AG09309 (cell line): ENCODE measurements at places on chromosomes 2 and 18.
A peak's percentile ranks its signal among the peaks of the same experiment; 100 is the strongest.

DNA sequence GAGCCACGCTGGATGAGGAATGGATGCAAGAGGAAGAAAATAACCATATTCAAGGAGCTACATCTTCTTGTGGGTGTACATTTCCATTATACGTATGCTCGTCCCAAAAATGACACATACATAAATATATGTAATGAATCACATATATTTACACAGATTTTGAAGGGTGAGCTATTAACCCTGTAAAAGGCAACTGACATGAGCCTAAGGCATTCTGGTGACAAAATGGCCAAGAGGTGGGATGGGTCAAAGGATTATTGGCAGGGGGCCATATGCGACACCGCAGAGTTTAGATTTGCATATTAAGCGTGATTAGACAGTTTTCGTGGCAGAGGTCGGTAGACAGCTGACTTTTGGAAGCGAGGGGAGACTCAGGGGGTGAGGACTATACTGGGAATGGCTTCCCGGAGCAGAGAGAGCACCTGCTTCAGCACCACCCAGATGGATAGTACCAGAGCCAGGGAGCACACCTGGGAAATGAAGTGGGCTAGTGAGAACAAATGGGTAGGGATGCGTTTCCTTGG, 431 bp upstream of the CNRIP1 start:
- DNase-seq, result no peak

GRCh38 chr2:9593925-9594324, 36.9 kb downstream of the YWHAQ start:
- DNase-seq, result no peak

DNA sequence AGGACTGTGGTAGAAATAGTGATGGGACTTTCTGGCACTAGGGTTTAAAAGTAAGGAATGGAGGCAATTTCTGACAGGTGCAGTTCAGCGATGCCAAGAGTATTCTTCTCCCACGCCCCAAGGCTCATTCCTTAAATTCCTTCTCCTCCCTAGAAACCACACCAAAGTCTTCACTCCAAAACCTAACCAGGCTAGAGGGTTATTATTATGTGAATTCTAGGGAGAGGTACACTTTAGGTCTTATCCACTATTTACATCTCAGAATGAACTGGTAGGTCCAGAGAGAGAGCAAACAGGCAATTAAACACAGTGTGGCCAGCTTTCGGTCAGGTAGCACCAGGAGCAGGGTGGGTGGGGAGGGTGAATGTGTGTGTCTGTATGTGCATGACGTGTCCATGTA, 11.4 kb downstream of the IL1F10 start:
- no peak for DNase-seq

GRCh38 chr2:213726101-213726500, 441.8 kb downstream of the SPAG16 start:
- DNase-seq, result no peak

DNA sequence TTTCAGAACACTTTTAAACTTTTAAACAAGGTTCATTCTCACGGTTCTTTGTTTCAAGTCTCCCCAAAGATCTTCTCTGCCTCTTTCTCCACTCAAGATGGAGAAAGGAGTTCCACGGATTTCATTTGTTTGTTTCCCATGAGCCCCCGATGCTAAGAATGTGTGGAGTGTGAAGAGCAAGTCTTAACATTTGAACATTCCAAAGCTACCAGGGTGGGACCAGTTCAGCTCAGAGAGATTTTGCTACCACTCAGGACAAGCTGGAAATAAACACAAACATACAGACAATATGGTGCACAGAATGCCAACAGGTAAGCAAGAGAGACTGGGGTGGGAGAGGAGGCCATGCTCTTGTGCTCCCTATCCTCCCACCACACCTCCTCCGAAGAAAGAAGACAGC, 56.7 kb downstream of the SPRED2 start:
- no peak for DNase-seq

- peak; percentile 40 for DNase-seq
Observed at GRCh38 chr2:170073288-170073687, 104.7 kb upstream of the MYO3B start.

DNA sequence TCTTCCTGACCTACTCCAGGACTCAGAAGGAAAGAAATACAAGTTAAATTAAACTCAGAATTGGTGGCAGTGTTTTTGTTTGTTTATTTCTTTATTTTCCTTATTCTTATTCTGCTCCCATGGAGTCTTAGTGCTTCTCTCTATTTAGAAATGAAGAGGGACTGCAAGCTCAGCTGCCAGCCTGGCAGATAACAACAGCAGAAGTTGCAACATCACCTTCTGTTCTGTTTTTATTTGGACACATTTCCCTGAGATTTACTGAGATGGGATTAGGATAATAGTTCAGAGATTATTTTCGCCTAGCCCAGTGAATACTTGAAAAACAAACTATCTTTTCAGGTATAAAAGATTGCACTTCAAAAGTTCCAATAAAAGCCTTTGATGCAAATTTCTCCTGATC, 70.4 kb upstream of the DTNA start:
- no peak for DNase-seq

- peak; percentile 71 for DNase-seq
Observed at GRCh38 chr2:8003462-8004075, 678.3 kb upstream of the ID2 start.

- DNase-seq, result no peak
Observed at GRCh38 chr2:94995553-94996304, 29.8 kb upstream of the MAL start.
